ENCODE measurements at places on chromosomes 6 and 20. TPM values are rescaled to one million over a fixed set of nuclear protein-coding genes. Genes with fewer than 3 reads are reported as not detected.

The RSPO4 gene
- not detected for total RNA-seq

The ZNF184 gene
- total RNA-seq, result 11.8 TPM

The SOBP gene
- 8.8 TPM for total RNA-seq

The OR12D3 gene
- not detected for total RNA-seq

The GNMT gene
- 0.17 TPM for total RNA-seq

The ANGPT4 gene
- not detected for total RNA-seq

The ADGRF5 gene
- total RNA-seq, result under 0.01 TPM

The BEND6 gene
- total RNA-seq, result 17.7 TPM

The OPN5 gene
- total RNA-seq, result not detected

The MRPL18 gene
- 107 TPM for total RNA-seq

The CTCFL gene
- not detected for total RNA-seq

The ADA gene
- 2.6 TPM for total RNA-seq

The JPH2 gene
- 0.50 TPM for total RNA-seq

The RBM38 gene
- total RNA-seq, result 7.3 TPM

The SPEF1 gene
- total RNA-seq, result 0.15 TPM

The ZNF391 gene
- total RNA-seq, result 1.8 TPM

The MED20 gene
- total RNA-seq, result 31.4 TPM

The TREM1 gene
- total RNA-seq, result 0.50 TPM

The SASH1 gene
- total RNA-seq, result 106 TPM

The PBOV1 gene
- total RNA-seq, result not detected

The NKX2-4 gene
- total RNA-seq, result not detected

The ZC3H12D gene
- 0.15 TPM for total RNA-seq

The TBXT gene
- not detected for total RNA-seq

The PRDM13 gene
- total RNA-seq, result not detected

The SLC22A7 gene
- not detected for total RNA-seq

The MYB gene
- 0.29 TPM for total RNA-seq

The RCAN2 gene
- total RNA-seq, result 2.2 TPM

The STMND1 gene
- total RNA-seq, result not detected

The LGSN gene
- not detected for total RNA-seq

The PPP1R16B gene
- total RNA-seq, result under 0.01 TPM

The OPRM1 gene
- total RNA-seq, result not detected

The SLC25A27 gene
- total RNA-seq, result 9.9 TPM

The PROCR gene
- 49.1 TPM for total RNA-seq

The PPP1R3G gene
- 3.3 TPM for total RNA-seq

The SRMS gene
- not detected for total RNA-seq

The NKAPL gene
- total RNA-seq, result 0.73 TPM

The PTCHD4 gene
- 3.5 TPM for total RNA-seq

The IMPG1 gene
- not detected for total RNA-seq

The GTSF1L gene
- total RNA-seq, result not detected

The KCNB1 gene
- not detected for total RNA-seq

The BPIFB2 gene
- not detected for total RNA-seq

The C20orf204 gene
- total RNA-seq, result 0.99 TPM

The CD24 gene
- total RNA-seq, result 1.9 TPM

The CFB gene
- 24.1 TPM for total RNA-seq

The PHACTR3 gene
- not detected for total RNA-seq

The PPP1R10 gene
- 22.4 TPM for total RNA-seq

The SLC17A9 gene
- total RNA-seq, result 4.8 TPM

The PCK1 gene
- total RNA-seq, result not detected

The SLC17A1 gene
- not detected for total RNA-seq

The CCDC167 gene
- 13.1 TPM for total RNA-seq

The RIPOR3 gene
- 10.6 TPM for total RNA-seq

The CNBD2 gene
- total RNA-seq, result 1.5 TPM

The MLN gene
- not detected for total RNA-seq

The MAS1 gene
- not detected for total RNA-seq

Data from smooth muscle cell of trachea (primary cell).